ENCODE measurements at places on chromosomes 3 and 15.

DNA sequence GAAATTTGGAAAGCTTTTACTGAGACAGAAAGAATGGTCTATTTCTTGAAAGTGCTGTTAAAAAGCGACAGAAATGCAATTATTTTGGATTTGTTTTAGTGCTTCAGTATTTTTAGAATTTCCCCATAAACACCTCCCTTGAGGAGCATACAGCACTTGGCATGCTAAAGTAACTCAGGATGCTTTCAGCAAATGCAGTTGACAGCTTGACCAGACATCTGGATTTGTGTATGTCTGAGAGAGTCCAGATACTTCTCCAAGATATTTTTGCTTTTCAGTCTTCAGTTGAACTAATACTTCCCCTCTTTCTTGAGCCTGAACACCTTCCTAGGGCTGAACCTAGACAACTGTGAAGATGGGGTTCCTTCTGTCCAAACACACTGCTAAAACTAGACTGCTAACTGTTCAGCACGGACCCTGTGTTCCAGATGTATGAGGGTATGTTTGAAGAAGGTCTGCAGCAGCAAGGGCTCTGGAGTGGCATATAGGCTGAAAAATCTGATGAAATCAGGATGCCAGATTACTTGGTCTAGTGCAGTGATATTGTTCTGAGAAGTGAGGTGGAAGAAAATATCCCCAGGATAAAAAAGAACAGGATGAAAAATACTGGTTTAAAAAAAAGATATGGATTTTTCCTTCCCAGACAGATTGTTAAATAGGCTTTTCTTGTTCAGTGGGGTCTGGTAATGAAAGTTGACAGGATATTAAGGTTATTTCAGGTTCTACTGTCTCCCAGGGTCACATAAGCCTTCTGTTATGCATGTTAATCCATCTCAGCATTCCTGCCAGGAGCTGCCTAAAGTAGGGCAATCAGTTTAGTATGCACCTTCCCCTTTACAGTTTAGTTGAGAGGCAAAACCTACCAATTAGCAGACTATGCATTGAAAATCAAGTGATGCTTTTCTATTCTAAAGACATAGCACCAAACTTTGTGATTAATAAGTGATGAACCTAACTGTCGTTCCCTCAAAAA lies 516.9 kb upstream of the TBL1XR1 start:
- peak; percentile 30 for DNase-seq

- DNase-seq = no peak
These were observed 63.6 kb downstream of the CCK start for GRCh38 chr3:42202217-42202865.

- DNase-seq = peak; percentile 10
These were observed 595 bp downstream of the PDCD7 start for GRCh38 chr15:65132878-65133547.

DNA sequence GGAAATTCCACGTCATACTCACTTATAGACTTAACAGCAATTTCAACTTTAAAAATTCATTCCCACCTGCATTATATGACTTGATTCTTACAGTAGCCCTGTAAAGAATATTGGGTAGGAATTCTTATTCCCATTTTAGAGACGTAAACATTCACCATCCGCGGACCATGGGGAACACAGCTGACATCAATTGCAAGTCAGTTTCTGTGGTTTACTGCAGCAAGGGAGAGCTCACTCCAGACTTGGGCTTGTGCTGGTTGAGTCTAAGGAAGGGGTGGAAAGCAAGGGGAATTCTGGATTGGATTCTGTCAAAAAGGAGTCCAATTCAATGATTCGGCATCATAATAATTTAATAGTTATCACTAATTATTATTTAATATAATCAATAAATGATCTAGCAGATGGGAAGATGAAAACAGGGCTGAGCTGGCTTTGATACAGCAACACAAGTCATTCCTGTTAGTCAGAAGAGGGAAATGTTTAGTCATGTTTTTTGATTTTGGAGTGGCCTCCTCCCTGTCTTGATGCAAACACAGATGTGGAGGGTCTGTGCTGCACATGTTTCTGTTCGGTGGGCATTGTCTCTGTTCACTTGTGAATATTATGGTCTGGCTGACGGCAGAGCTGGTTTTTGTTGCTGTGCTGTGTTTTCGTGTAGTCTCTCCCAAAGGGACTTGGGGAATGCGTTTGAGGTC lies 9.7 kb downstream of the LIPC start:
- no peak for DNase-seq

GRCh38 chr3:23202203-23202920 lies 765 bp upstream of the UBE2E2 start:
- no peak for DNase-seq

- DNase-seq = no peak
These were observed 66.3 kb downstream of the CCR1 start for GRCh38 chr3:46141813-46142212.

DNA sequence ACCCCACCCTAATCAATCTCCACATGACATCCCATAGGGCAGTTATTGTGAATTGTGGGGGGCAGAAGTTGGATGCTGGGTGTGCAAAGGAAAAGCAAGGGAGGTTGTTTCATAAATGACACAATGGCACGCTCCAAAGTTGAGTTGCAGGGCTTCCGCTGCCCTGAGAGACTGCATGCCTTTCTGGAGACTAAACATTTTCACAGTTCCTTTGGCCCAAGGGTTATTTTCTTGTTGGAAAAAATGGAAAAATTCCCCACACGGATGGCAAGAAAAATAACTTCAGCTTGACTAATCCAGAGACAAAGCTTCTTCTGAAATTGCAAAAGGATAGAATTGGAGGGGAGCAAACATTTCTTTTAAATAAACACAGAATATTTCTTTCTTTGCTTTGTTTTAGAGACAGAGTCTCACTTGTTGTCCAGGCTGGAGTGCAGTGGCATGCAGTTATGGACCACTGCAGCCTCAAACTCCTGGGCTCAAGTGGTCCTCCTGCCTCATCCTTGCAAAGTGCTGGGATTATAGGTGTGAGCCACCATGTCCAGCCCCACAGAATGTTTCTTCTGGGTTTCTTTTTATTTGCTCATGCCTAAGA lies 19.1 kb upstream of the TPM1 start:
- DNase-seq = no peak

GRCh38 chr3:148584438-148584837 lies 113.3 kb upstream of the AGTR1 start:
- no peak for DNase-seq

DNA sequence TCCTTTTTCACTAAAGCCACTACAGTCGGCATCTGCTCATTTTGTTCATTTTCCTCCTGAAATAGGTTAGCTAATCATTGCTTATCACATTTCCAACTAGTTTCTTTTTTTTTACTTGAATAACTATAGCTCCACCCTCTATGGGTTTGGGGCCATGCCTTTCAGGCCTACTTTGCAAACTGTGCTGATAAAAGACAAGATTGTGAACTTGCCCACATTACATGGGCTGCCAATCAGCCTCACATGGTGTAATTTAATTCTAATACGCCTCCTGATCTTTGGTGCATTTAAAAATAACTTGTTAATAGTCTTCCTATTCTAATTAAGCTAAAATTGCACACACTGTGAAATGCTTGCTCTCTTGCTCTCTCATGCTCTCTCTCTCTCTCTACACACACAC lies 90.5 kb downstream of the TGFBR2 start:
- no peak for DNase-seq

DNA sequence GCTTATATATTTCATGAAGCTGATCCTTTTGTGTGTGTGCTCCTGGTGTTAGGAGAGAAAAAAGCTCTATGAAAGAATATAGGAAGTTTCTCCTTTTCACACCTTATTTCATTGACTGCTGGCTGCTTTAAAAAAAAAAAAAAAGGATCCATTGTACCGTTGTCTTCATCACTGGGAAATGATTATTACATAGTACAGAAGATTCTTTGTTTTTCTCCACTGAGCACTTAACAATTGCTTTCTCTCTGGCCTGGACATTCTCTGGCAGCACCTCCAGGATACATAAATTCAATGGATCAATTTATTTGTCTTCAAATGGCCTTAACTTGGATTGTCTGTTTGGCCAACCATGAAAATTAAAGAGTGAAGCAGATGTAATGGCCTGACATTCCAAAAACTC lies 37.2 kb downstream of the DPH3 start:
- DNase-seq = no peak

DNA sequence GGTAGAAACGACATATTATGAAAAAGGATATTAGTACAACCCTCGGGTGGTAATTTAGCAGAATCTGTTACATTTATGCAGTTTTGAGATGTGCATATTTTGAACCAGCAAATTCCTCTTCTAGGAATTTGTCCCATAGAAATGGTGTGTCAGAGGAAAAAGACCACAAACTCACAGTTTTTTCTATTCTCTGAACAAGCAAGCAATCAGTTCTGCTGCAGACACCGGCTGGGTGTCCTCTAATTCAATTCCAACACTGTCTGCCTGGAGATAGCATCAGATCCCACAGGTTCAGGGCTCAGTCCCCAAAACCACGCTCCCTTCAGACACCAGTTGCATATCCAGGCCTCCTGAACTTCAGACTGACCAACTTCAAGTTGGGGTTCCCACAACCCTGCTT lies 36.4 kb downstream of the APH1B start:
- DNase-seq = no peak
